Vagina (tissue), 2 donors: ENCODE measurements at places on chromosomes 2 and 18.

GRCh38 chr2:233867993-233868532 is at the start of gene MSL3B:
Gene MSL3B (minus strand): TSS chr2:233868386.
- DNase-seq = no peak

GRCh38 chr2:199101487-199101886 is 356.3 kb downstream of the SATB2 start:
- no peak for DNase-seq

GRCh38 chr2:203878063-203878462 is 10.5 kb downstream of the CTLA4 start:
- DNase-seq = no peak

- no peak for DNase-seq
Observed at GRCh38 chr2:217947383-217948350, 55.1 kb downstream of the TNS1 start.

- no peak for DNase-seq
Observed at GRCh38 chr18:63477200-63477599, 442 bp downstream of the SERPINB5 start.

DNA sequence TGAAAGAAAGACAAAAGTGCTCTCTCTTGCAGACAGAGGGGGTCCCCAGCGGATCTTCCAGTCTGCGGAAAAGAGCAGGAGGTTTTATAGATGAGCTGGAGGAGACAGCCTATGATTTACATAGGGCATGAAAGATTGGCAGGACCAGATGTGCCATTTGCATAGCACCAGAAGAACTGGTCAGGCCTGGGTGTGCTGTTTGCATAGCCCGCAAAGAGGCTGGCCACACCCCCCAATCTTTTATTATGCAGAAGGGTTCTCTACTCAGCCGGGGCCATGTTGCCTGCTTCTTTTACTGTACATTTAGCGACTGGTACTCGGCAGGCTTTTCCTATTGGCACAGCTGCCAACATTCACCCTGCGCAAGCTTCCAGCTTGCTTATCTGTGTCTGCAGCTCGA is 317.6 kb downstream of the GALR1 start:
- no peak for DNase-seq

DNA sequence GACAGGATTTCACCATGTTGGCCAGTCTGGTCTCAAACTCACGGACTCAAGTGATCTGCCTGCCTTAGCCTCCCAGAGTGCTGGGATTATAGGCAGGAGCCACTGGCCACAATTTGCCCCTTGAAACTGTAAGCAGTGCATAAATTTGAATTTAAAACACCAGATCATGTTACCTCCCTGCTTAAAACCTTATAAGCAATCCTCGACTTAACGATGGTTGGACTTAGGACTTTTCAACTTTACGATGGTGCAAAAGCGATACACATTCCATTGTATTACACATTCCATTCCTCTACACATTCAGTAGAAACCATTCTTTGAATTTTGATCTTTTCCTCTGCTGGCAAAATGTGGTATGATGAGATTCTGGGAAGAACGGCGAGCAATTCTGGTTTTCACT is 23.2 kb upstream of the EFR3B start:
- no peak for DNase-seq

- no peak for DNase-seq
Observed at GRCh38 chr2:118627156-118627555, 220.3 kb downstream of the EN1 start.

DNA sequence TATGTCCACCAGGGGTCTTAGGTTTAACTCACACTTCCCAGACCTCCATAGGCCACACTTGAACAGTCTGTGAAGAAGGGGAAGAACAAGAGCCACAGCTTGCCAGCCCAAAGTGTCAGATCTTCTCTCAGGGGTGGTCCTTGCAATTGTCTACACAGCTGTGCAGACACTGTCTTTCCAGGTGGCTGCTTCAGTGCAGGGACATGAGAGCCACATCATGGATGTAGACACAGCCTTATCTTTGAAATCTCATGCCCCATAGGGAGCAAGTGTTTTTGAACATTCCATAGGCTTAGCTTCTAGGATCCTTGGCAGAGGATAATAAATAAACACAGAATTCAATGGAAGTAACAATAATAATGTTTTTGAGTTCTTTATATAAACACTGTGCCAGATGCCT is 6.7 kb downstream of the ZNF407 start:
- no peak for DNase-seq

DNA sequence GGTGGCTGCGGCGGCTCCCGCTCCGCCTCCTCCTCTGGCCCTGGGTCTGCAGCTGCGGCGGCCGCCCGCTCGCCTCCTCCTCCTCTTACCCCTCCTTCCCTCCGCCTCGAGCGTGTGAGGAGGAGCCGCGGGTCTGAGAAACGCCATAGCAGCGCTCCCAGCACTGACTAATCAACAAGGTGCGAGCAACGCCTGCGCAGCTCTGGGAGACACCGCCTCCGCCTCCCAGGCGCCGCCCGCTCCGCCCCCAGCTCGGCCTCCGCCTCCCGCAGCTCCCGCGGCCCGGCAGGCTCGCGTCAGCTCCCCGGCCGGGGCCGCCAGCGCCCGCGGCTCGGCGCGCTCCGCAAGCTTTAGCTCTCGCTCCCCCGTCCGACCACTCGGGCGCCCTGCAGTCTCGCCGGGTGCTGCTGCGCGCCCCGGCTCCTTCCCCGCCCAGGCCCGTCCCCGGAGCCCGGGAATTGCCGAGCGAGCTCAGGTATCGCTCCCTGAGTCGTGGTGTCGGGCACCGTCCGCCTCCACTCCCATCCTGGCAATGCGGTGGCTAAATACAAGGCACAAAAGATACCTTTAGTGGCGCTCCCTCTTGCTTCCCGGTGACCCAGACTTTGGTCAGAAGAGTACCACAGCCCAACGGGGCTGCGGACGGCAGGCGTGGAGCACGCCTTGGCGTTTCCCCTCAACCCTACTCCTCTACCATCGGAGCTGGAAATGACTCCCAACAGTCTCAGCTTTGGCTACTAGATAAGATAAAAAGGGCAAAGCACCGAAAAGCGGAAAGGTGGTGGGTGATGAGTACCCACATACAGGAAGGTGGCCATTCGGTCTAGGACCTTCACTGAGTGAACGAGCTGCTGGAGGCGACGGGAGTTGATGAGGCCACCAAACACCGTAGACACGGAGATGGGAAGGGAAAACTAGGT is at the start of gene GAREM1:
GAREM1 (minus strand) TSS at position 169 of the 920 bp plus-strand sequence. CDS start 454 bp downstream, outside the sequence.
- DNase-seq = peak; percentile 98

- peak; percentile 72 for DNase-seq
Observed at GRCh38 chr18:36297417-36298125, at the start of gene FHOD3. Gene FHOD3 (plus strand): TSS chr18:36297713. CDS start chr18:36297836, 123 bp downstream.

DNA sequence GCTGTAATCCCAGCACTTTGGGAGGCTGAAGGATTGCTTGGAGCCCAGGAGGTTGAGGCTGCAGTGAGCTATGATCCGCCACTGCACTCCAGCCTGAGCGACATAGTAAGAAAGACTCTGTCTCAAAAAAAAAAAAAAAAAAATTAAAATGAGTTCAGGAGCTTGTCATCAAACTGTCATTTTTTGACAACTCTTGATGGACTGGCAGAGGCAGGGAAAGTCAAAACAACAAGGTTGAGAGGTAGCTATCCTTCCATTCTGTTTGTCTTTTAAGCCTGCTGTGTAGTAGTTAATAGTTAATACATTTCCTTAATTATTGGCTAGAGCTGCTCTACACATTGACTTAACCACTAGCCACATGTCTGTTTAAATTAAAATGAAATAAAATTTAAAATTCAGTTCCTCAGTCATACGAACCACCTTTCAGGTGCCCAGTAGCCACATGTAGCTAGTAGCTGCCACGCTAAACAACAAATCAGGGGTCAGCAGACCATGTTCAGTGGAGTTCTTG is 22.7 kb downstream of the DPYSL5 start:
- no peak for DNase-seq

DNA sequence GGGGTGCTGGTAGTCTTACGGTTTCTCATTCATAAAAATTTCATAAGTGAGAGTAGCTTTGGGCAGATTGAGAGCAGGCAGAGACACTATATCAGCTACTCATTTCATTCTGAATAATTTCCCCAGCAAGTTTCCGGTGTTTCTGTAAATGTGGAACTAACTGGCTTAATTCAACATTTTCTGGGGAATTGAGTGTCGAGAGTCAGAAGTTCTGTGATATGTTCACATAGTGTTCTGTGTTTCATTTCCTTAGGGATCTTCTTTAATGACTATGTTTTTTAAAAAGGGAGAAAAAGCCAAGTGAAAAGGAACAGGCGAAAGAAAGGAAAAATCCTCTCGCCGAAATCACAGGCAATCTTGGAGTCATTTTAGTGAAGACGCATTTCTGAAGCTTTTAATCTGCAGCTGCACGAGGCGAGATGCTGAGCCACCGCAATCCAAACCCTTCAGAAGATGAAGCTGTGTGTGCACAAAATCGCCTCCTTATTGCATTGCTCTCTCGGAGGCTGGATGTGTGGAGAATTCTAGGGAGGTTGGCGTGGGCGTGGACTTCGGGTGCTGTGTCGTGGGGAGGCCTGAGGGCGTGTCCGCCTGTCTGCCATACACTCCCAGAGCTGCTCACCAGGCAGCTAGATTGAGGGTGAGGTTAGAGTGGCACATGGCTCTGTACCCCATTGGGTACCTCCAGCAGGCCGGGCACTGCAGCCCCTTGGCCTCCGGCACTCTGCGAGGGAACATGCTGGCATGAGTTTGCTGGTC is 38.4 kb upstream of the HDAC4 start:
- DNase-seq = no peak

GRCh38 chr2:11080253-11081115 is 74.8 kb upstream of the SLC66A3 start:
- peak; percentile 64 for DNase-seq

DNA sequence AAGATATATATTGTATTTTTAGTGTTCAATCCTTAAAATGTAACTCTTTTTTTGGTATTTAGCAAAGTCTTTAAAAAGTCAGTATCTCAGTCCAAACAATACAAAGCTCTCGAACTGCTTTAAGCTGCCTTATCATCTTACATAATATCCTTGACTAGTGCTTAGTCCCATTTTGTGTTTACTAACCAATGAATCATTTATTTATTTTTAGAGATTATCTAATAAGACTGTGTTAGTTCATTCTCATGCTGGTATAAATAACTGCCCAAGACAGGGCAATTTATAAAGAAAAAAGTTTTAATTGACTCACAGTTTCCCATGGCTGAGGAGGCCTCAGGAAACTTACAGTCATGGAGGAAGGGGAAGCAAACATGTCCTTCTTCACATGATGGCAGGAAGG is 248.3 kb upstream of the KYNU start:
- DNase-seq = no peak

- peak; percentile 67 for DNase-seq
Observed at GRCh38 chr2:241074065-241074818, 27.8 kb downstream of the MTERF4 start.

DNA sequence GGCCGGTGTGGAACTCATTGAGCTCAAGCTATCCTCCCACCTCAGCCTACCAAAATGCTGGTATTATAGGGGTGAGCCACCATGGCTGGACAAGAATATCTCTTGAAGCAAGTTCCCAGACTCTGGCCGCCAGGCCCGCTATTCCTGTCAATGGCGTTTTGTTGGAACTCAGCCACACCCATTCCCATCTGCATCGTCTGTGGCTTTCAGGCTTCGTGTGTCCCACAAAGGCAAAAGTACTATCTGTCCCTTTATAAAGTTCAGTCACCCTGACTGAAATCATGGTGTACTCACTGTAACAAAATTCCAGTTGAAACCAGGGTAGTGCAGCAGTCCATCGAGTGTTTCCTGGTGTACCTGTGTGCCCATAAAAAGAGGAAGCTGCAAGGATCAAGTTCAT is 96.7 kb downstream of the SH3BP4 start:
- no peak for DNase-seq

DNA sequence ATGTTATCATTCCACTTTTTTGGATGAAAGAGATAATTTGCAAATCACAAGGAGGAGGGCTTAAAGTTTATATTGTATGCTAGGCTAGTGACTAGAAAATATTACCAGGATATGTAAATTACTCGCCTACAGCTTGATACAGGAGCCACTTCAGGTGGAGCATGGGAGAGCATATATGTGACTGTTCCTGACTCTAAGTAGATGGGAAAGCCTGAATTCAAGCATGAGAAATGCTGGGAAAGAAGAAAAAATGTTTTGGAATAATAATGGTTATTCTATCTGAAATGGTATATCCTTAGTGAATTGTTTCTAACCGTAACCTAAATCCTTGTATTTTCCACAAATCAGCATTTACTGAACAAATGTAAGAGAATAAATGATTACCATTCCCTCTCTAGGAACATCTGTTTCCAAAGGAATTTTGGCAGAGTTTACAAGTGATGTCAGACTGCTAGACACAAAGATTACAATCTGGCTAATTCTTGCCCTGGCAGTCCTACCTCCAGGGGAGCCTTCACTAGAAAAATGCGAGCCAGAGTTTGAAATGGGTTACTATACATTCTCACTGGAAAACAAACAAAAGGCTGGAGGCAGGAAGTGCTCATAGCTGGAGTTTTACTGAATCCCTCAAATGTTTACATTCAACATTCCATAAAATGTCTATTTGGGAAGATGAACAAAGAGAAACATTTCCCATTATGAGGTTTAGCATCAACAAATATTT is 129.4 kb upstream of the MAPRE2 start:
- no peak for DNase-seq

- DNase-seq = no peak
Observed at GRCh38 chr18:12027046-12027445, 45.7 kb downstream of the IMPA2 start.

- DNase-seq = no peak
Observed at GRCh38 chr2:168233726-168234406, 13.5 kb downstream of the STK39 start.

- no peak for DNase-seq
Observed at GRCh38 chr2:96427917-96428316, 77.2 kb downstream of the NEURL3 start.

GRCh38 chr2:212915121-212915782 is 236.2 kb downstream of the IKZF2 start:
- DNase-seq = no peak

GRCh38 chr2:43980902-43981301 is 14.9 kb downstream of the LRPPRC start:
- DNase-seq = no peak

DNA sequence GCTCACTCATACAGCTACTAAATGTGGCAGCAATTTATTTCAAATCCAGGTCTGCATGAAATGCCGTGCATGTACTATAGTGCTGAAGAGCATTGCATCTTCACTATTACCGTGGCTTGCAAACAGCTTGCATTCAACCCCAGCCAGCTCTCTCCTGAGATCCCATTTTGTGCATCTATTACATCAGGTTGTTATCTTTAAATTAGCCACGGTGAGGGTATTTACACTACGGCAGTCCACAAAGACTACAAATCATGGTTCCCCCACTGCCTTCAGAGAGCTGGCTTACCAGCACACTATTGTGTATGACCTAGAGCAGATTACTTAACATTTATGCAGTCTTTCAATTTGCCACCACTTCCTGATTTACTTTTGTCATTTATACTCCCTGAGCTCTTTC is 621.3 kb upstream of the LRATD1 start:
- no peak for DNase-seq

GRCh38 chr2:37672104-37672869 is 845 bp upstream of the CDC42EP3 start:
- DNase-seq = no peak

GRCh38 chr2:10329880-10330699 is 27.4 kb downstream of the HPCAL1 start:
- DNase-seq = no peak
